ENCODE measurements at places on chromosomes 1 and 21.

GRCh38 chr1:64895500-64895899 is 70.8 kb downstream of the JAK1 start:
- DNase-seq, result no peak
- peaks cover 81% of the 10 kb centered on the region for H3K4me1 ChIP-seq
- peaks cover 1% of the 10 kb centered on the region for H3K36me3 ChIP-seq
- peak overlapping the region; percentile 24 for H3K4me3 ChIP-seq
- peak overlapping the region; percentile 9 for H3K27ac ChIP-seq

DNA sequence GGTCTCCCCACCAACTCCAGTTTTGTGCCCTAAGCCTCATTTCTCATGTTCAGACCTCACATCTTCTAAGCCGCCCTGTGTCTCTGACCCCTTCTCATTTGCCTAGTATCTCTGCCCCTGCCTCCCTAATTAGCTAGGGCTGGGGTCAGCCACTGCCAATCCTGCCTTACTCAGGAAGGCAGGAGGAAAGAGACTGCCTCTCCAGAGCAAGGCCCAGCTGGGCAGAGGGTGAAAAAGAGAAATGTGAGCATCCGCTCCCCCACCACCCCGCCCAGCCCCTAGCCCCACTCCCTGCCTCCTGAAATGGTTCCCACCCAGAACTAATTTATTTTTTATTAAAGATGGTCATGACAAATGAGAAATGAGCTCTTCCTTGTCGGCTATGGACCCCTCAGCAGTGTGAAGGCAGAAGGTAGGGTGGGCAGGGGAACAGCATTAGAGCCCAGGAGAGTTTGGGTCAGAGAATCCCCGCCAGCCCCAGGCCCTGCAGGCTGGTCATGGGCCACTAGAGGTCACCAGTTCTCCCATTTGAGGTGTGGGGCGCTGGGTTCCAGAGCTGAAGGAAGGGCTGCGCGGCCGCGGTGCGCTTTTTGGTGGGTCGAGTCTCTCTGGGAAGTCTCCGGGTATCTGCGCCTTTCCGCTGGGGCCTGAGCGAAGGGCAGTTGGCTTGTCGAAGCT is 11.5 kb downstream of the ADAMTSL4 start:
- H3K36me3 ChIP-seq, result peaks cover under 1% of the 10 kb centered on the region
- peak; percentile 82 for DNase-seq
- H3K4me1 ChIP-seq, result peaks cover 28% of the 10 kb centered on the region
- peak overlapping the region; percentile 100 for H3K27ac ChIP-seq

DNA sequence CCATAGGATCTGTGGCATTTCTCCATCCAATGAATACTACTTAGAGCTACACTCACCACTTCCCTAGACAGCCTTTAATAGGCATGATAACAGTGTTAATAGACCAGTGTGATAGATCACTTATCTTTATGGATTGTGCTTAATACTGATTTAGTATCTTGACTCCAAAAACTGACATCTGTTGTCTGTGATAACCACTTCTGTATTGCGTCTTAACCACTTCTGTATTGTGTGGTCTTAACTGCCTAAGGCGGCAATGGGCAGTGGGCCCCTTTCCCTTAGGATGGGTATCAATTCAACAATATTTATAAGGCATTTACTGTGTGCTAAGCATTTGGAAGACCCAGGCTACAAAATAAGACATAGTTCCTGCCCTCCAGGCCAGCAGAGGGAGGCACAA is 32.0 kb upstream of the RCAN3 start:
- peaks cover under 1% of the 10 kb centered on the region for H3K4me1 ChIP-seq
- peaks cover 26% of the 10 kb centered on the region for H3K36me3 ChIP-seq
- peak overlapping the region; percentile 66 for H3K27ac ChIP-seq
- no peak overlapping the region for H3K4me3 ChIP-seq
- no peaks in the 10 kb centered on the region for H3K27me3 ChIP-seq
- no peak for DNase-seq

- H3K27me3 ChIP-seq, result no peaks in the 10 kb centered on the region
- peak overlapping the region; percentile 54 for H3K4me3 ChIP-seq
- peaks cover 53% of the 10 kb centered on the region for H3K4me1 ChIP-seq
- peak overlapping the region; percentile 63 for H3K27ac ChIP-seq
- no peak for DNase-seq
These were observed 15.5 kb downstream of the SAMSN1 start for GRCh38 chr21:14530592-14530991.

DNA sequence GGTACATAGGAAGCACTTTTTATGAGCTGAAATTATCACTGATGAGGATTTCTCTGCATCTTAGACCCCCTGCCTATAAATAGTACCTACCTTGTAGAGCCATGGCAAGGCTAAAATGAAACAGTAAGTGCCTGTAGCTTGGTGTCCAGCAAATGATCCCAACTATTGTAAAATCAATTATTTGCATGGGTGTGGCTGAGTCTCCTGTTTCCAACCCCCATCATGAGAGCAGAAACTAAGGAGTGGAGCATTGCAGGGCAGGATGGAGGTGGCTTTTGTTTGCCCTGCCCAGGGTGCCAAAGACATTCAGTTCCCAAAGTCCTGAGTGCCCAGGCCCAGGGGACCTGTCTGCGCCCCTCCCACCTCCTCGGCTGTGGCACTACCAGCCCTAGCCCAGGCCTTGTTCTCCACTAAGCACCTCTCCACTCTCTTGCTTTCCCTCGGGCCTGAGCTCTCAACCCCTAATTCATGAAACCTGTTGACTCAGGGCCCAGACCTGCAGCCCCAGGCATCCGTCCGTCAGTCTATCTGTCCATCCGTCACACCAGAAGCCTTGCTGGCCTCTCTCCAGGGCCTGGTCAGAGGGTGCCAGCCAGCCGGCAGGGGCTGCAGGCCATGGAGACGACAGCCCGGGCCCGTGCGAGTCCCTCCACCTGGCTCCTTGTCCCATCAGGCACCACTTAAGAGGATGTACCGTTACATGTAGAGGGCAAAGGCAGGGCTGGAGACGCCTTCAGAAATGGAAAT is 39.6 kb downstream of the PAX7 start:
- no peak for DNase-seq
- no peak overlapping the region for H3K27ac ChIP-seq
- peaks cover 12% of the 10 kb centered on the region for H3K27me3 ChIP-seq

GRCh38 chr1:30779294-30780071 is 21.9 kb upstream of the LAPTM5 start:
- H3K27ac ChIP-seq, result peak overlapping the region; percentile 94
- peaks cover 19% of the 10 kb centered on the region for H3K4me1 ChIP-seq
- no peaks in the 10 kb centered on the region for H3K27me3 ChIP-seq
- H3K36me3 ChIP-seq, result no peaks in the 10 kb centered on the region
- peak; percentile 97 for DNase-seq

- no peak for DNase-seq
- peaks cover 15% of the 10 kb centered on the region for H3K4me1 ChIP-seq
- peak overlapping the region; percentile 51 for H3K27ac ChIP-seq
- no peaks in the 10 kb centered on the region for H3K27me3 ChIP-seq
- H3K4me3 ChIP-seq, result no peak overlapping the region
- peaks cover 29% of the 10 kb centered on the region for H3K36me3 ChIP-seq
These were observed 115.8 kb downstream of the PTPRC start for GRCh38 chr1:198754670-198755069.

GRCh38 chr1:76218888-76219287 is 144.3 kb downstream of the ST6GALNAC3 start:
- H3K4me1 ChIP-seq, result peaks cover 7% of the 10 kb centered on the region
- H3K27me3 ChIP-seq, result no peaks in the 10 kb centered on the region
- H3K36me3 ChIP-seq, result no peaks in the 10 kb centered on the region
- no peak for DNase-seq

DNA sequence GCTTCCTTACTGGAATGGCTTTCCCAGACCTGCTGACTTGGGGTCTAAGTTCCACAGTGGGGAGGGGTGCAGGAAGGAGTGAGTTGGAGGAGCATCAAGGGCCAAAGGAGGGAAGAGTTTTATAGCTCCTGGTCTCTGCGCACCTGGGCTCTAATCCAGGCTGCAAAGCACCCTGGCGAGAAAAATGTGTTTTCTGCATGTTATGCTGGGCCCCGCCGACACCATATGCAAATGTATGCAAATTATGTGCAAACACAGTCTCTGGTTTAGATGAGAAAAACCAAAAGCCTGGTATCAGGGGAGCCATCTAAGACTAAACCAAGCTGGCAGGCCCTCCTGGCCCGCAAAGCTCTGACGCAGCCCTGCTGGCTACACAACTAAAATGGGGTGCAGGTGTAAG is 95.0 kb downstream of the VWA5B1 start:
- DNase-seq, result no peak
- H3K4me1 ChIP-seq, result peaks cover 35% of the 10 kb centered on the region
- no peak overlapping the region for H3K27ac ChIP-seq
- H3K27me3 ChIP-seq, result peaks cover 18% of the 10 kb centered on the region

DNA sequence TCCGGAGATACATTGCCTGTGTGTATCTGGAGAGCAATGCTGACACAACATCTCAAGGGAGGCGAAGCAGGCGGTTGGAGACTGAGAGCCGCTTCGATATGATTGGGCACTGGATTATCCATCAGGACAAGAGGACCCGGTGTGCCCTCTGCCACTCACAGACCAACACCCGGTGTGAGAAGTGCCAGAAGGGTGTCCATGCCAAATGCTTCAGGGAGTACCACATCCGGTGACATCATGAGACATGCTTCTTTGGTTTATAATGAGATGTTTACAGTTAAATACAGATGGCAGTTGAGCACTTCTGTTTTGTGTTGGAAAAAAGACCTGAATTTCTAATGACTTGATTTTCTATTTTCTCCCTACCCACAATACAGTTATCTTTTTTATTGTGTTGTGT is 12.1 kb downstream of the PGBD2 start:
- no peaks in the 10 kb centered on the region for H3K27me3 ChIP-seq
- no peak overlapping the region for H3K4me3 ChIP-seq
- peaks cover 49% of the 10 kb centered on the region for H3K36me3 ChIP-seq
- no peak for DNase-seq
- H3K4me1 ChIP-seq, result peaks cover 12% of the 10 kb centered on the region

DNA sequence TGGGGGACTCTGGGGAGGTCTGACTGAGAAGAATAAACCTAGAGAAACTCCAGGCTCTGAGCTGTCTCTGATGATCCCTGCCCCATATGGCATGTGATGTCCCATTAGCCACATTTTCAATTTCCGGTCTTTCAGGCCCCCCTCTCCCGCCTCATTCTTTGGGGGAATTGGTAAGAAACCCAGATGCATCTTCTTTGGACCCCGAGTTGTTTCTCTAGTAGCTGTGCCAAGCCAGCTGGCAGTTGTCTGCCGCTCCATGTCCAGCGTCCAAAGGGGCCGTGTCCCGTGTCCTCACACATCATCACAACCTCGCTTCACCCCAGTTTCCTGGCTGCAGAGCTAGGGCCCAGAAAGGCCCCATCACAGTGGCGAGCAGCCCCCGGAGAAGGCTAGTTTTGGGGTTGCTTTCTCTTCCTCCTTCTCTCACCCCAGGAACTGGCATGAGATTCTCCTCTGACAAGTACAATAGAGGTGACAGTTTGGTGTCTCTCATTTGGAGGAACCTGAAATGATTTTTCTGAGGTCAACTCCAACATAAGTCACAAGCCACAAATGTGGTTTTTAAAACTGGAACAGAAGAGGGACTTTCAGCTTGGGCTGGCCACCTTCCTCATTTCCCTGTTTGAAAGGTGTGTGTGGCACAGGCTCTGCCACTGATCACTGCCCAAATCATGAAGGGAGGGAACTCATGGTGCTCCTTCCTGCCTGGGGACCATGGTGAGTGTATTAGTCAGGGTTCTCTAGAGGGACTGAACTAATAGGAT is 6.4 kb upstream of the GPR157 start:
- H3K36me3 ChIP-seq, result no peaks in the 10 kb centered on the region
- peak overlapping the region; percentile 57 for H3K27ac ChIP-seq
- H3K4me3 ChIP-seq, result no peak overlapping the region
- H3K4me1 ChIP-seq, result peaks cover 8% of the 10 kb centered on the region
- DNase-seq, result no peak

DNA sequence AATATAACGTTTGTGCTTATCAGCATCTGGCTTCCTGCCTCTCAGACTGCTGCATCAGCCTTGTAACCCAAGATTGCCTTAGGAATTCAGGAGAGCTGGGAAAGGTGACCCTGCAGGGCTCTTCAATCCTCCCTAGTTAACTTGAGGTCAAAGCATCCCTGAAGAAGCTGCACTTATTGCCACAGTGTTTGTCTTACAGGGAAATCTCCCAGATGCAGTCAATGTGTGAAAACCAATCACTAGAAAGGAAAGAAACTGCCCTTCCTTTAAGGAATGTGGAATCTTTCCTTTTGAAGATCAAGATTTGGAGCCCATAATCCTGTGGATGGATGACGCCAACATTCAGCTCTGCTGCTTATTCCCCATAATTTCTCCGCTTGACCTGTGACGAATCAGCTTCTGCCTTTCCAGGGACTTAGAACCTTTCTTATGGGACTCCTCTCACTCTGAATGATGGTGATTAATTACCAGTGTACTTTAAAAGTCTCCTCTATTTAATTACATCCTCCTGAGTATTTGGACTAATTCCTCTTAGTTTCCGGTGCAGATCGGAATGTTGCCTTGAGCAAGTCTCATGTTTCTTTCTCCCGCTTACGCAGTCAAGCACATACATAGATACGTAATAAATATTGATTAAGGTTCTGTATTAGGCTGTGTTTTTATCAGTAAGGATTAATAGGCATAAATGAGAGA is 14.4 kb downstream of the ADAMTS5 start:
- H3K27ac ChIP-seq, result no peak overlapping the region
- H3K36me3 ChIP-seq, result no peaks in the 10 kb centered on the region
- no peak for DNase-seq
- H3K27me3 ChIP-seq, result no peaks in the 10 kb centered on the region
- H3K4me1 ChIP-seq, result no peaks in the 10 kb centered on the region

- peaks cover 23% of the 10 kb centered on the region for H3K36me3 ChIP-seq
- no peaks in the 10 kb centered on the region for H3K27me3 ChIP-seq
- H3K4me1 ChIP-seq, result peaks cover 11% of the 10 kb centered on the region
- no peak for DNase-seq
These were observed 169.2 kb upstream of the HP1BP3 start for GRCh38 chr1:20956272-20956671.

DNA sequence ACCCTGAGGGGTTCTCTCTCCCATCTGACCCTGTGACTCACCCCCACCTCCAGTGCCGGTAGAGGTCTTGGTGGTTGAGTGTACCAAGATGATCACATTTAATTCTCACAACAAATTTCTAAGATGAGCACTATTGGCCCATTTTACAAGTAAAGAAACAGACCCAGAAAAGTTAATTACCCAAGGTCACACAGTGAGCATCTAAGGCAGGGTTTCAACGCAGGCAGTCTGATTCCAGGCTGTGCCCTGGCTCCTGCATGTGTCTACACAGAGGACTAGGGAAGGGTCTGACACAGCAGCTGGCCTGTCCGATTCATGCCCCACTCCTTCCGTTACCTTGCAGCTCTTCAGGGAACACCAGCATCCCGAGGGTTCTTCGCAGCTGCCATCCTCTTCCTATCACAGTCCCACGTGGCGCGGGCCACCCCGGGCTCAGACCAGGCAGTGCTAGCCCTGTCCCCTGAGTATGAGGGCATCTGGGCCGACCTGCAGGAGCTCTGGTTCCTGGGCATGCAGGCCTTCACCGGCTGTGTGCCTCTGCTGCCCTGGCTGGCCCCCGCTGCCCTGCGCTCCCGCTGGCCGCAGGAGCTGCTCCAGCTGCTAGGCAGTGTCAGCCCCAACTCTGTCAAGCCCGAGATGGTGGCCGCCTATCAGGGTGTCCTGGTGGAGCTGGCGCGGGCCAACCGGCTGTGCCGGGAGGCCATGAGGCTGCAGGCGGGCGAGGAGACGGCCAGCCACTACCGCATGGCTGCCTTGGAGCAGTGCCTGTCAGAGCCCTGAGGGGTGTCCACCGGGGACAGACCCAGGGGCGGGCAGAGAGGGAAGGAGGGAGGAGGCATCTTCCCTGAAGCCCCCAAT is 7.5 kb downstream of the NCDN start:
- no peaks in the 10 kb centered on the region for H3K27me3 ChIP-seq
- peaks cover 3% of the 10 kb centered on the region for H3K36me3 ChIP-seq
- DNase-seq, result no peak
- no peak overlapping the region for H3K4me3 ChIP-seq

Measured in memory B cell (primary cell).